ENCODE measurements at places on chromosomes 5 and 9.
A peak's percentile ranks its signal among the peaks of the same experiment; 100 is the strongest.

DNA sequence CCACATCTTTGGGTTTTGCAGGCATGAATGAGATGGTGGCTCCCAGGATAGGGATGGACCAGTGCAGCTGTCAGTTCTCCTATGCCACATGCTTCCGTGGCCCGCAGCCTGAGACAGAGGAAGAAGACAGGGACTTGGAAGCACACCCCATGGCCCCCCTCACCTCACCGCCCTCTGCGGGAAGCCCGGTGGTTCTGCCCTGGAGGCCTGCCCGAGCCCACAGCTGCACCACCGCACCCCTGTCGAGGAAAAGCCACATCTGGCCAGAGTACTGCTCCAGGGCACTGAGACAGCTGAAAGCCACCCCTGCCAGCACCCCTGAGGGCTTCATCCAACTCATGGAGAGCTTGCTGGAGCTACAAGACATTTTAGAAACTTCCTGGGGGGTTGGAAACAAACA, 7.6 kb upstream of the TRMT10B start:
- no peak for DNase-seq

GRCh38 chr5:145942201-145942600, 5.8 kb downstream of the SH3RF2 start:
- no peak for DNase-seq

DNA sequence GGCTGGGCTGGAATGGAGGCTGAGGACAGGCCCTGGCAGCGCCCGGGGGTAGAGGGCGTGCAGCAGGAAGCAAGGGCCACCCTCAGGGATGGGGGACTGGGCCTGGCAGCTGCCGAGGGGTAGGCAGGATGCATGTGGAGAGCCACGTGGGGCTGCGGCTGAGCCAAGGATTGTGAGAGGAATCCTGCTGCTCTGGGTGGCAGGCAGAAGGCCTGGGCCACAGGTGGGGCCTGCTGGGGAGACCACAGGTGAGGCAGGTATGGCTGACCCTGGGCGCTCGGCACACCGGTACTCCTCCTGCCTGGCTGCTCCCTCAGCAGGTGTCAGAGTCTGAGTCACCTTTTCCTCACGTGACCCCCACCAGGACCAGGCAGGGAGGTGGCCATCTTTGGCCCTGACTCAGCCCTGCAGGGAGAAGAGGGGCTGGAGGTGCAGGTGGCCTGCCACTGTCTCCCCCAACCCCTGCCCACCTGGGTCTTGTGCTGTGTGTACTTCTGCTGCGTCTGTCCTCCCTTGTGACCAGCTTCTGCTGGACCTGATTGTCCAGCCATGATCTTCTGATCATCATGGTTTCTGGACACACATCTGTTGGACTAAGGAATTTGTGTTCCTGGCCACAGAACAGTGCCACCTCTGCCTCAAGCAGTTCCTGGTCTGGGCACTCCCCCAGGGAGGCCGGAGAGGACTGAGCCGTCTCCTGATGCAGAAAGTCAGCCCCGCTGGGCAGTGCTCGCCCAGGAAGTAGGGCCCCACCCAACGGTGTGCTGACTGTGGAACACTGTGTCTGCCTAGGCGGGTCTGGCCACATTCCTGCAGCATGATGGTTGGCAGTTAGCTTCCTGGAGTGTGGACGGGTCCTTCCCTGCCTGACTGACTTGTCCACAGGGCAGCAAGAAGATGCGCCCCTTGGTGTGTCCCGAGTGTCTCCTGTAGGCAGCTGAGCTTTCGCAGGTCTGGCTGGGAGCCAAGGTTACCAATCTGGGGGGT, 6.4 kb downstream of the ARRDC1 start:
- peak; percentile 57 for DNase-seq

DNA sequence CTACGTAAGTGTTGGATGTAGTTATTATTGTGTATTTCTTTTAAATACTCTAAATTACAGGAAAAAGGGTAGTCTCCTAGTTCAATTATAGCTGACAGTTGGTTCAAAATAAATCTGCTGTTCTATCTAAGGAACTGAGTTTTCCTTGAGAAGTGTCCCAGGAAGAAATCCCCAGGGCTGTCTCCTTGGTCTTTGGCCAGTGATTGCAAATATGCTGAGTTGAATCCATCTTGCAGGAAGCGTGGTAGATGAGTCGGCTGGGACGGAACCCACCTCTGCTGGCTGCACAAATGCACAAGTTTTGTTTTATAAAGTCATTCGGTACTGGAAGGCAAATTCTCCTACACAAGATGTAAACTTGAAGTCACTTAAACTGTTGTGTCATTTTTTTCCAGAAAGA, 30.2 kb upstream of the HOMER1 start:
- DNase-seq: no peak

DNA sequence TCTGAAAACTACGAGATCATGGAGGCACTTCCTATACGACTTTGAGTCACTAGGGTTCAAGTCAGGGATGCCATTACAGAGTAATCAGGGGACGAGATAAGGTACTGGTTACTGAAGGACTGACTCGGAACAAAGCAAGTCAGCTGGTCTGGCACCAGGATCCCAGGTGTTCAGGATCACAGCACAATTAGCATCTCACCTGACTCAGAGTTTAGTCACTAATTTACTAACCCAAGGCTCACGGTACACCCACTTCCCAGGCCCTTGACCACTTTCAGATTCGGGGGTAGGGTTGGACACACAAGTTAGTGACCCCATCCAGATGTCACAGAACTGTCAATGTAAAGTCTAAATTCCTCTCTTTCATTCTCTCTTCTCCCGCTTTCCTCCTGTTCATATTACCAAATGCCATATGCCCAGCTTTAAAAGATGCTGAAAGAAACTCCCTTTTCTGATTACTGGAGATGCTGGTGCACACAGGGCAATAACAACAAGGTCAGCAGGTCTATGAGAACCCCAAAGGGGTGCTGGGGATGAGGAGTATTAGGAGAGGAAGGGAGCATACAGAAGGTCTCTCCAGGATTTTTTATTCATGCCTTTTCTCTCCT, 657.8 kb downstream of the TLE1 start:
- no peak for DNase-seq

- no peak for DNase-seq
These were observed 233.6 kb downstream of the CRB2 start for GRCh38 chr9:123589361-123590239.

GRCh38 chr5:131974016-131974415, 28.6 kb upstream of the MEIKIN start:
- no peak for DNase-seq

DNA sequence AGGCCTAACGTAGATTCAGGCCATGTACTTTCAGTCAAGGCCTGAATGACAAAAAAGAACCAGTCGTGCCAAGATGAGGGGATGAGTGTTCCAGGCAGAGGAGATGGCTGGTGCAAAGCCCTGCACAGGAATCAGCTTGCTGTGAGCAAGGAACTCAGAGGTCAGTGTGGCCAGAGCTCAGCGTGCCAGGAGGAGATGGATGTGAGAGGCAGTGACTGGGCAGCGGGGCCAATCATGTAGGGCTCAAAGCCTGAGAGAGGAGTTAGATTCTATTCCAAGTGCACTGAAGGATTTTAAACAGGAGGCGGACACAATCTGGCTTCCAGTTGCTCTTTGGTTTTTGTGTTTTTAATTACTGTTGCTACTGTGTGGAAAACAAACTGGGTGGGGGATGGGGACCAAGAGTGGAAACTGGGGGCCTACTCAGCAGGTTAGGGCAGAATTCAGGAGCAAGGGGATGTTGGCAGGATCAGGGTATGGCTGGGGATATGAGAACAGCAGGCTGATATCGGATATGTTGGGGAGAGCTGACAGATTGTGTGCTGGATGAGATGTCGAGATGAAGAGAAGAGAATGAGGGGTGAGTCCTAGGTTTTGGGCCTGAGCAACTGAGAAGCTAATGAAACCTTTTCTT, 64.3 kb downstream of the ANGPTL2 start:
- DNase-seq: no peak

DNA sequence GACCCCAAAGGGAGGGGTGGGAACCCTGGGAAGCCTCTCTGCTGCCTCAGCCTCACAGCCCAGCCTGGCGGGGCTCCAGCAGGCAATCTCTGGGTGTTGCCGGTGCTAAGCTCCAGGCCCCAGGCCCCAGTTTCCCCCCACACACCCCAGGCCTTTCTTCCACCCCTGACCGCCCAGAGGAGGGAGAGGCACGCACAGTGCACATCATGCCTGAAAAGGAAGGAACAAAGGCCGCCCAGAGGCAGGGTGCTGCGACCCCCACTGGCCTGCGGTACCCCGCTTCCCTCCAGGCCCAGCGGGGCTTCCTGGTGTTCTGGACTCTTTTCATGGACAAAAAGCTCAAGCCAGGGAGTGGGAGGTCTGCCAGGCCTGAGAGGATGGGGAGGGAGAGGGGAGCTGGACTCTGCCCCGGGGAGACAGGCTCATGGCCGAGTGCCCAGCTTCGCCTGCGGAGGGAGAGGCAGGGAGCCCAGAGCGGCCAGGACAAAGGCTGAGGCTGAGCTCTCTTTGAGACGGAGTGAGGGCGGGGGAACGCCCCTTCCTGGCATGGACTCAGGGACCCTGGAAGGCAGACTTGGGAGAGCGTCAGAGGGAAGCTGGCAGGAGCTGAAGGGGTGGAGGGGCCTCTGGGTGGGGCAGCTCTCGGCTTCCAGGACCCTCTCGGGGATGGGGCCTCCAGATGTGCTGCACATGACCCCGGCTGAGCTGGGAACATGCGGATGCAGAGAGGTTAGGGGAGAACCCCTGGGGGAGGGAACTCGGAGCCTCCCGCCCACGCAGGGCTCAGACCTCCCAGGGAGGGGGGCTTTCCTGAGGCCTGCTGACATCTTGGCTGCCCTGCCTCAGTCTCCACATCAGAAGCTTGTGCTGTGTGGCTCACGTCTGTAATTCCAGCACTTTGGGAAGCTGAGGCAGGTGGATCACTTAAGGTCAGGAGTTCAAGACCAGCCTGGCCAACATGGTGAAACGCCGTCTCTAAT, 1.8 kb upstream of the ENTPD2 start:
- no peak for DNase-seq

Measured in stimulated activated CD4-positive, alpha-beta T cell treated with anti-CD3 and anti-CD28 coated beads, Interleukin-15, amount 100 ng/mL, for 24 hours (primary cell).